A549 (cell line): ENCODE measurements at places on chromosomes 3 and 15.

DNA sequence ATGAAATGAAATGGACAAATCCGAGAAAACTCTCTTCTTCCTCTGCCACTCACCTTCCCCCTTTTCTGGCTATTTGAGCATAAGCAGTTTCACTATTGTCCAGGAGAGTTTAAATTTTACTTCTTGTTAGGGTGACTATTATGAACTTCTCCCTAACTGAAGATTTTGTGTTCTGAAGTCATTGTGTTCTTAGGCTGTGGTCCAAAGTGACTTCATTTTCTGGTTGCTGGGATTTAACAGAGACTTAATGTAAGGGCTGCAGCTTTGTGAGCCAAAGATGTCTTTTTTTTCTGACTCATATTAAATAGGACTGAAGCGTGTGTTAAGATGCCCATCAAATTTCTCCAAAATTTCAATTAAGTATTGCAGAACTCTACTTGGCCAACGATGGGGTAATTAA lies 46.5 kb upstream of the FSTL1 start:
- no peak for DNase-seq

GRCh38 chr15:81851325-81851724 lies 194.5 kb downstream of the MEX3B start:
- no peak for DNase-seq

GRCh38 chr3:147360646-147361453 lies 45.5 kb downstream of the ZIC4 start:
- DNase-seq: no peak

- no peak for DNase-seq
Measured at GRCh38 chr3:36965440-36965839, 20.6 kb upstream of the TRANK1 start.

DNA sequence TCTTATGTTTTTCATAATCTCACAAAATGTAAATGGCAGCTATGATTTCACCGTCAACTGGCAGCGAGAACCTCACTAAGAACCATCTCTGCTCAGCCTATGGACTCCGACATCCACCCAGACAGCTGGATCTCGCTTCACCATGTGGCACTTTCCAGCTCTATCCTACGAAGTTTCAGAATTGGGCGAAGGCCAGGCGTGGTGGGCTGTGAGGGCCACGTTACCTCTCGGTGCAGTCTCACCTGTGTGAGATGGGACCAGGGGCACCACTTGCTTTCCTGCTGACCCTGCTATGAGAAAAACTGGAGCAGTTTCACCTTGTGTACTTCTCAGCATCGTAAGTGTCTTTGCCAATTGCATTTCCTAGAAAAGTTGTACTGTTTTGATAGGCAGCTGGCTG lies 32.3 kb downstream of the CHDH start:
- no peak for DNase-seq

- no peak for DNase-seq
Measured at GRCh38 chr3:49359623-49360022, 1.5 kb upstream of the GPX1 start.

- DNase-seq: no peak
Measured at GRCh38 chr15:28942571-28942970, 56.8 kb downstream of the APBA2 start.

- DNase-seq: no peak
Measured at GRCh38 chr3:188217011-188217463, 63.1 kb downstream of the LPP start.

- DNase-seq: no peak
Measured at GRCh38 chr3:16520241-16520969, 6.9 kb upstream of the RFTN1 start.

- DNase-seq: no peak
Measured at GRCh38 chr15:85947021-85947420, 132.7 kb upstream of the AGBL1 start.

DNA sequence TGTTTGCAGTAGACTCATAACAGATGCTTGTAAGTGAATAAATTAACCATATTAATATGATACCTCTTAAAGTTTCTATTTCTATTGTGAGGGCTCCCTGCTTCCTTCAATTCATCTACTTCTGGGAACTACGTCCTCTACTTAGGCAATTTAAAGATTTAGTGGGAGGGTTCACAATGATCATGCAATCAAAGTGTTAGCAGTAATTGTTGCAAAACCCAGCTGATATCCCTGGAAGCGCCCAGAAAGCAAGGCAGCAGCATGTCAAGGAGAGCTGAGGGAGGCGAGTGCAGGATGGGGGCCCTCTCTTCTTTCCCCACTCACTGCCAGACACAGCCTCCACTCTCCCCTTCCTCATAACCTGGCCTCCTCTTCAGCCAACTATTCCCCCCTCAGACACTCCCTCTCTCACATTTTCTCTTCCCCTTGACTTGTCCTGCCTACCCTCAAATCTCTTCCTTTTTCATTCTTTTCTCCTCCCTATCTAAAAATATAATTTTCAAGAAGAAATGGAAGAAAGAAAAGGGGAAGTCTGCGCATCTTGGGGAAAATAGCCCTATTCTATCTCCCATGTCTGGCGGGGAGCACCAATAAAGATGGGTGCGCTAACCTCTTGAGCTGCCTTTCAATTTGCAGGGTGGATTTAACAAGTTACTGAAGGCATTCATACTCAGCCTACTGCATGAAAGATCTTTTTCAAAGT lies 6.6 kb downstream of the TMEM212 start:
- DNase-seq: no peak

DNA sequence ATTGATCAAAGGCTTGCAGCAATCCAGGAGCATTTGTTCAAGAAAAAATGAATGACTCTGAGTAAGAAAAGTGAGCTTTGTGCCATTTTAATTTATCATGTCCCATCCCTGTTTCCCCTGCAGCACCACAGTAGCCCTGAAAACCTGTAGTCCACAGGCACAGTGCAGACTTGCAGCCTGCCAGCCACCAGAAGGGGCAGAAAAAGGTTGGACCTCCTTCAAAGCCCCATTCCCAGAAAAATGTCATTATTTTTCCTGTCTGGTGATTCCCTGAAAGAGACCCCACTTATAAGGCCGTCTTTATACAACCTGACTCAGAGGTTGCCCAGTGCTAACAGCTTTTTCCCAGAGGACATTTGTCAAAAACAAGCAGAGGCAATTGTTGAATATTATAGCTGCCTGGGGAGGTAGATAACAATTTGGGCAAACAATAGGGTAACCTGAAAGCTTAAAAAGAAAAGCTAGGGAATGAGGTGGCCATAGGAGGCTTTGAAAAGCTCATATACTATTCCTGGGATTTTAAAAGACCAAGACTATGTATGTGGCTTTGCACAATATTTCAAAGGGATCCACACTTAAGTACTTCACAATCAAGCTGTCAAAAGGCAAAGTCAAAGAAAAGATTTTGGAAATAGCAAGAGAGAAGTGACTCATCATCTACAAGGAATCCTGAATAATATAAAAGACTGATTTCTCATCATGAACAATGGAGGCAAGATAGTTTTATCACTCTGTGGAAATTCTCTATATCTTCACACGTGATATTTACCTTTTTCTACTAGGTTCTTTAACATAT lies 136.8 kb upstream of the PLXNA1 start:
- no peak for DNase-seq

GRCh38 chr3:148021381-148021780 lies 612.2 kb downstream of the ZIC1 start:
- DNase-seq: peak; percentile 3

- no peak for DNase-seq
Measured at GRCh38 chr3:130956281-130956680, 62.4 kb downstream of the ATP2C1 start.

DNA sequence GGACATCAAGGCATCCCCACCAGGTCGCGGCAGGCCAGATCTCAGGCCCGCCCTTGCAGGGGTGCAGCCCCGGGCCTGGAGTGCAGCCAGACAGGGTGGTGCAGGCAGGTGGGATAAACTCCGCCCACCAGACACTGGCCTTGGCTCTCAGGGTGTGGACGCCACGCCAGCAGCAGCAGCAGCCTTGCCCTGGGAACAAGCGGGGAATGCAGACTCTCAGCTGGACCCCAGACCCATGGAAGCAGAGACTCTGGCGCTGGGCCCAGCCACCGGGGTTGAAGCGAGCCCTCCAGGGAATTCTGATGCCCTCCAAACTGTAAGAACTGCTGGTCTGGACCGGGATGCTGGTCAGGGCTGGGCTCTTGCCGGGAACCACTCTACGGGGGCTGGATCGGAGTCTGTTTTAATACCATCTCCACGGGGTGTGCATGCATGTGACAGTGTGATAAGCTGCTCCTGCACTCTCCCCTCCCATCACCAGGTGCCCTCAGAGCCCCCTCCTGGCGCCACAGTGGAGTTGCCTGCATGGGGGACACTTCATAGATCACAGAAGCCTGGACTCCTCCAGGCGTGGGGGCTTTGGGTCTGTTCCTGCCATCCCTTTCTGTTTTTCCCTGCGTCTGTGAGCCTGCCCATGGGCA lies 142.7 kb downstream of the NSMCE3 start:
- DNase-seq: no peak

DNA sequence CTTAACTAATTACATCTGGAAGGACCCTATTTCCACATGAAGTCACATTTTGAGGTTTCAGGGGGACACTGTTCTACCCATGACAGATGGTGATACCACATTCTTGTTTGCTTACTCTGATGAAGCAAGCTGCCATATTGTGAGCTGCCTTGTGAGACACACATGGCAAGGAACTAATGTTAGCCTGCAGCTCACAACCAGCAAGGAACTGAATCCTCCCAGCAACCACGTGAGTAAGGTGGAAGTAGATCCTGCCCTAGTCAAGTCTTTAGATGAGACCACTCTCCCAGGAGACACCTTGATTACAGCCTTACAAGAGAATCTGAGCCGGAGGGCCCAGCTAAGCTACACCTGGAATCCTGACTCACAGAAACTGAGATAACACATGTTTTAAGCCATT lies 160.1 kb downstream of the PDE8A start:
- no peak for DNase-seq

DNA sequence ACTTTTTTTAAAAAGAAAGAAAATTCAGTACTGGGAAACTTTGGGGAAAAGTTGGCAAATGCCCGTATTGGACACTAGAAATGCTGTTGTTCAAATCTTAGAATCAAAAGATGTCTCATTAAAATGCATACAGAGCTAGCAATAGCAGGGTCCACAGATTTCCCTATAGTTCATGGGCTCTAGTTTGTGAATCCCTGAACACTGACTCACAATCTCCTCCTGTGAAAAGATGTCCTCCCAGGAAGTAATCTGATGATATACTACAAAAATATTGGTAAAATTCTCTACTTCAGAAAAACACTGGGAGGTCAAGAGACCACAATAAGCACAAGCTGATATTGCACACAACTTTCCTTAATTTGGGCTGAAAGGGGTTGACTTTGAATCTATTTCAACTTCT lies 568.4 kb upstream of the ZNF385D start:
- no peak for DNase-seq

- DNase-seq: no peak
Measured at GRCh38 chr15:93362821-93363220, 273.8 kb upstream of the RGMA start.

DNA sequence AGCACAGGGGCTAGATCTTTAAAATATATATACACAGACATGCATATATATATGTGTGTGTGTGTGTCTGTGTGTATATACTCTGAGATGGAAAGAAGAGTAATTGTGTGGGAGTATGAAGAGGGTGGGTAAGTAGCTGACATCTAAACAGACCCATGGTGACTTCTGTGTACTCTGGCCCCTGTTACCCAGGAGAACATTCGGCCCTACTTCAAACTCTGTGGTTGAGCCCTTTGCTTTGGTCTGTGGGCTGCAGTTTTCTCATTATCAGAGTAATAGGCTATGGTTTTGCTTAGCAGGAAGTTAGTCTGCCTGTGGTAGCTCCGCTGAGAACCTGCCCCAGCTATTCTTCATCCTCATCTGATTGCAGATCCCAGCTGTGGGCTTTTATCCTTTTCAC lies 141.4 kb downstream of the RBPMS2 start:
- DNase-seq: no peak

DNA sequence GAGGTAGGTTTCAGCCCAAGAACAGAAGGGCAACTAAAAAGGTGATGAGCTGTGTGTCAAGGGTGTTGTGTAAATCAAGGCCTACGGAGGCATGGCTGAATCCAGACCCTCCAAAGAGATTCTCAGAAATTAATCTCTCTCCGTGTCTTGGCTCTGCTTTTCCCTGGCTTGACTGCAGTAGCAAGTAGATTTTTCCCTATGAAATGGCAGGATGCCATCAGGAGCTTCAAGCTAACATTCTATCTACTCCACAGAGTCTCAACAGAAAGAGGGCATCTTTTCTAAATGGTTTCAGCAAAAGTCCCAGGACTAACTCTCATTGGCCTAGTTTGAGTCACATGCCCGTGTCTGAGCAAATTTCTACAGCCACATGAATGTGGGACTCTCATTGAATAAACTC lies 58.3 kb downstream of the LSM3 start:
- no peak for DNase-seq

DNA sequence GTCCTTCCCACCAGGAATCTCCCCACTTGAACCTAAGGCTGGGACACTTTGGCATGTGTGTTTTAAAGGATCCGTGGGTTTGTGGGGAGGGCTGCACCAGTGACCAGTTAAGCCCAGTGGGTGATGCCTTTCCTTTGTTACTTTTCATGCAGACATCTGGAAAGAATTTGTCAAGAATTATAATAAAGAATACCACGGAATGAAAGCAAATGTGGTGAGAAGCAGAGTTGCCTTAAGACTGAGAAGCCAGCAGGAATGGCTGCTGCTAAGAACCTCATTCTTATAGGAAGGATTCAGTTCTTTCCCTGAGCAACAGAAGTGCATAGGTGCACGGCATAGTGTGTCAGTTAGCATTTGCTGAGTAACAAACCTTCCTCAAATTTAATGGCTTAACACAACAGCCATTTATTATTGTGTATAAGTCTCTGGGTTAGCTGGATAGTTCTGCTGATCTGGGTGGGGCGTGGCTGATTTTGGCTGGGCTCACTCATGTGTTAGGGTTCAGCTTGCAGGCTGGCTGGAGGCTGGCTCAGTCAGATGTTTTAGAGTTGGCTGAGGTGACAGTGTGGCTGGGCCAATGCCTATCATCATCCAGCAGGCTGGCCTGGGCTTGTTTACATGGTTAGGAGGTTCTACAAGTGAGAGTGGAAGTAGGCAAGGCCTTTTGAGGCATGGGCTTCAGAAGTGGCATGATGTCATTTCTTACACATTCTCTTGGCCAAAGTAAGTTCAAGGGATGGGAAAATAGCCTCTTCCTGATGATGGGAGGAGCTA lies 262.7 kb upstream of the CTDSPL start:
- DNase-seq: no peak

DNA sequence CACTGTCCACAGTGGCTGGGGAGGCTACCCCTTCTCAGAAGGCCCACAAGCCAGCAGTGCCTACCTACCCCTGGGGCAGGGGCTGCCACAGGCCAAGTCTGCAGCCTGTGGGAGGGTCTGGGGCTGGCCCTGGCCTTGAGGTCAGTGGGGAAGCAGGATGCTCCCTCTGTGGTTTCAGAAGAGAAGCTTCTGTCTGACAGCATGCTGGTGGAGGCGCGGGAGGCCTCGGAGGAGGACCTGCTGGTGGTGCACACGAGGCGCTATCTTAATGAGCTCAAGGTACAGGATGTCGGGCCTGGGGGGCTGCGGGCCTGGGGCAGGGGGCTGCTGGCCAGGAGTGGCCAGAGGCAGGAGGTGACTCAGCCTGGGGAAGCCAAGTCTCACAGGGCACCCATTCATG lies 3.2 kb downstream of the HDAC11 start:
- no peak for DNase-seq

- no peak for DNase-seq
Measured at GRCh38 chr3:141933421-141934300, 57.2 kb downstream of the ATP1B3 start.

- no peak for DNase-seq
Measured at GRCh38 chr3:97899331-97899730, 72.9 kb downstream of the RIOX2 start.

- DNase-seq: no peak
Measured at GRCh38 chr15:80673561-80674244, 21.4 kb upstream of the ABHD17C start.
